ENCODE measurements at places on chromosomes 13 and 19. TPM values are rescaled to one million over a fixed set of nuclear protein-coding genes. Genes with fewer than 3 reads are reported as not detected.

DNA sequence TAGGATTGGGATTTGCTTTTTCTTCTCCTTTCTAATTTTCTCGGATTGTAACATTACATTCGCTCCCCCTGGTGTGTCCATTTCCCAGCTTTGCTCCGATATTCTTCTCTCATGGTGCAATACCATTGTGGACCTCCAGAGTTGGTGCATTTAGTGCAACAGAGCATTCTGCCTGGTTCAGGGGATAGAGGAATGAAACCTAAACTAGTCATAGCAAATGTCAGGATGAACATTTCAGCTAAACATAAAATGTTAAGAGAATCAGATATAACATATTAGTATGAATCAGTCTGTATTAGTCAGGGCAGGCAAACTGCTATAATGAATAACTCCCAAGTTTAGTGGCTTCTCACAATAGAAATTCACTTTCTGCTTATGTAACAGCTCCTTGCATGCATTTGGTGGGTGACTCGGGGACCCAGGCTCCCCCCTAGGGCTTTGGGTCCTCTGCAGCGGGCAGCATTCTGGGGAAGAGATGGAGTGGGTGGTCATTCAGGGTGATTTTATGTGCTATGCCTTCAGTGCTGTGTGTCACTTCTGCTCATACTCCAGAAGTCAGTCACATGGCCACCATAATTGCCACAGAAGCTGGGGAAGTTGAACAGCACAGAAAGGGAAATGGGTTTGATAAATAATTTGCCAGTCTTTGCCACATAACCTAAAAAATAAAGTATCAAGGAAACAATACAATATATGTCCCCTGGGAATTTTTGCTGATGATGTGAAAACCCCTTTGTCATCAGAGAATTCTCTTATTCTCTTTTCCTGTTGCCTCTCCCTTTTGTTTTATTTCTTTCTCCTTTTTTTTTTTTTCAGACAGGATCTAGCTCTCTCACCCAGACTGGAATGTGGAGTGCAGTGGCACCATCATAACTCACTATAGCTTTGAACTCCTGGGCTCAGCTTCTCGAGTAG lies 111.0 kb downstream of the HSPH1 start:
- no peak for DNase-seq

DNA sequence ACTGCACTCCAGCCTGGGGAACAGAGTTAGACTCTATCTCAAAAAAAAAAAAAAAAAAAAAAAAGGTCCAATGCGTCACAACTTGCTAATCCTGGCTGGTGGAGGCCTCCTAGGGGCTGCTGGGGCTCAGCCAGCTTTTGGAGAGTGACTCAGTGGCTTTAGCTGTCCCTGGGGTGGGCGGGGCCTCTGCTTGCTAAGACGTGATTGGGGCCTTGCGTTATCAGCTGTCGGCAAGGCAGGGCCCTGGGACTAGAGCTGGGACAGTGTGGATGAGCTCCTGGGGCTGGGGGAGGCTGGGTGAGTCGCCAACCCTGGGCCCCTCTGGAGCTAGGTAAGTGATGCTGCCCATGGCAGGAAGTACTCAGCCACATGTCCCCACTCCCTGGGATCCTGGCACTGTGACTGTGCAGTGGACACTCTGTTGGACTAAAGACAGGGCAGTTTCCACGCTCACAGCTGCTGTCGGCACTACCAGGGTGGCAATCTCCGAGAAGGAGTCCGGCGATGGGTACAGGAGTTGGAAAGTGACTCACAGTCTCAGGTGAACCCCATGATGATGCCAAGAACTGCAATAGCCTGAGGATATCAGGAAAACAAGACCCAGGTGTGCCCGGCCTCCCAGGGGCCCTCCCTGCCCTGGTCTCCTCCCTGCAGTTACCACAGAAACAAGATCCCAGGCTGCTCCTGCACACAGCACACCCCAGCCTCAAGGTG lies 32.2 kb downstream of the F2RL3 start:
- DNase-seq = no peak

- no peak for DNase-seq
Observed at GRCh38 chr19:10019246-10019645, 6.0 kb downstream of the RDH8 start.

- no peak for DNase-seq
Observed at GRCh38 chr13:100951016-100951415, 276.4 kb upstream of the TMTC4 start.

GRCh38 chr19:35223084-35223790 lies 5.3 kb downstream of the FAM187B start:
- DNase-seq = no peak

DNA sequence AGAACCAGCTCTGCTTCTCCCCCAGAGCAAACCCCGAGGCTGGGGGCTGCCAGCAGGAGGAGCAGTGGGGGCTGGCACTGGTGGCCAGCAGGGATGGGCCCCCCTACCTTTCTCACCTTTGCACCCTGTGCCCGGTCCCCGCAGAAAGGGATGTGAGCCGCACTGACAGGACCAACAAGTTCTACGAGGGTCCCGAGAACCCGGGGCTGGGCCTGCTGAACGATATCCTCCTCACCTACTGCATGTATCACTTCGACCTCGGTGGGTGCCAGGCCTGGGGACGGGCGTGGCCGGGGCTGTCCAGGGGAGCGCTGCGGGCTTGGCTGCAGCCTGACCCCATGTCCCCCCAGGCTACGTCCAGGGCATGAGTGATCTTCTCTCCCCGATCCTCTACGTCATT lies 6.6 kb downstream of the TBC1D17 start:
- no peak for DNase-seq

DNA sequence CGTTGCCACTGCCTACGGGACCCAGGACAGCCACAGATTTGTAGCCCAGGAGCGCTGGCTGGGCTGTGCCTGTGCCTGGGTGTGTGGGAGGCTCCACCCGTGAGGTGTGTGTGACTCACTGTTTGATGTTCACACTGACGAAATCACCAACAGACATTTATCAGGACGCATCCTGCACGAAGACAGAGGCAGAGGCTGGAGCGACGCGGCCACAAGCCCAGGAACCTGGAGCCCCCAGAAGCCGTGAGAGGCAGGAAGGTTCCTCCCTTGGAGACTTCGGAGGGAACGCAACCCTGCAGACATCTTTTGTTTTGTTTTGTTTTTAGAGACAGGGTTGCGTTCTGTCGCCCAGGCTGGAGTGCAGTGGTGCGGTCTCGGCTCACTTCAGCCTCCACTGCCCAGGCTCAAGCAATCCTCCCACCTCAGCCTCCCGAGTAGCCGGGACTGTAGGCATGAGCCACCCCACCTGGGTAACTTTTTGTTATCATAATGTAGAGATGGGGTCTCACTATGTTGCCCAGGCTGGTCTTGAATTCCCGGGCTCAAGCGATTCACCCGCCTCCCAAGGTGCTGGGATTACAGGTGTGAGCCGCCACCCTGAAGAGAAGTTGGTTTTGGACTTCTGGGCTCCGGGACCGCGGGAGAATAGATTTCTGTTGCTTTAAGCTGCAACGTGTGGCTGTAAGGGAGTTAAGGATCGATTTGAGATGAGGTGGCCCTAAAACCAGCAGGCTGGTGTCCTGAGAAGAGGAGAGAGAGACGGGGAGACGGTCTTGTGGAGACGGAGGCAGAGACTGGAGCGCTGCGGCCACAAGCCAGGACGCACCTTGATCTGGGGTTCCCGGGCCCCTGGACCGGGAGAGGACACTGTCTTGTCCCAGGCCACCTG lies 24.9 kb upstream of the WDR18 start:
- DNase-seq = no peak

- no peak for DNase-seq
Observed at GRCh38 chr13:40101708-40102359, 446.4 kb downstream of the COG6 start.

GRCh38 chr13:85521657-85522056 lies 277.6 kb downstream of the SLITRK6 start:
- DNase-seq = no peak

DNA sequence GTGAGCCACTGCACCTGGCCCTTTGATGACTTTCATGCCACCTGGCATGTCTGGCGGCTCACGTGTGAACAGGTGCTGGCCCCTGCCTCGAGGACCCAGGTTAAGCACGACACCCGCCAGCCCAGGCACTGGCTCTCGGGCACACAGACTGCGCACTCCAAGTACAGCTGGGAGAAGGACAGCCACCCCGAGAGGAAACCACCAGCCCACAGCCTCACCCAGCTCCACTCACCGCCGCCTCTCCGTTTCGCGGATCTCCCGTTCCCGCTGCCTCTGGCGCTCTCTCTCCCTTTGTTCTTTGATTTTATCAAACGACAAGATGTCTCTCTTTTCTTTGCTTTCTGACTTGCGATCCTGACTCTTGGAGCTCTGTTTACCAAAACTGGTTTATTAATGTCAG lies 27.4 kb upstream of the TINCR start:
- DNase-seq = no peak

PRRG2 gene
- total RNA-seq = 13.2 TPM

Data from ureter (tissue), 1 donor.